Posterior cingulate gyrus (tissue), 11 donors: ENCODE measurements at places on chromosomes 4 and X.

DNA sequence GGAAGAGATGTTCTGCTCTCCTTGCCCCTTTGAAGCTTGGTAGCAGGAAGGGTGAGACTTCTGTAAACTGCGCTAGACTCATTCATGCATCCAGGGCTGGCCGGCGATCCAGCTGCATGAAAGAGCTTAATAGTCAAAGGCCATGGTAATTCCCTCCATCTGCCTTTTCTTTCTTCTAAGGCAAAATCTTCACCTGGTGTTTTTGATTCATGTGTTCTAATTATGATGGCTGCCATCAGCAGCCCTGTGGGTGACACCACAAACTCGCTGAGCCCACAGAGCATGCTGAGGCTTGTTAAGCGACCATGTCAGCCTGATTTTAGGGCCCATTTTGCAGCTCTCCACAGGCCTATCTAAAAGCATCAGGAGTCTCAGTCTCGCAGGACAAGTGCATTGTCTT, 450.1 kb upstream of the TENM3 start:
- DNase-seq = no peak

DNA sequence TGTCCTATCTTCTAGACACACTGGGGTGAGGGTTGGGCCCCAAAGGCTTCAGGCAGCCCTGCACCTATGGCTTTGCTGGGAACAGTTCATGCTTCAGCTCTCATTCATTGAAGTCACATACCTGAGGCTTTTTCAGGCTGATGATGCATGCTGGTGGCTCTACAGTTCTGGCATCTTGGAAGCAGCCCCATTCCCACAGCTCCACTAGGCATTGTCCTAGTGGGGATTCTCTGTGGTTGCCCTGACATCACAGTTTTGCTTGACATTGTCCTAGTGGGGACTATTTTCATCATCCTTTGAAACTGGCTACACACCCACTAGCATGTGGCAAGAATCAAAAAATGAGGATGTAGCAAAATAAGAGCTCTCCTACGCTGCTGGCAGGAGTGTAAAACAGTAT, 37.7 kb upstream of the C4orf17 start:
- DNase-seq = no peak

GRCh38 chr4:184745831-184746795, 12.2 kb upstream of the CENPU start:
- DNase-seq = peak; percentile 93

- DNase-seq = no peak
Observed at GRCh38 chrX:71454222-71454621, 78.7 kb upstream of the OGT start.

DNA sequence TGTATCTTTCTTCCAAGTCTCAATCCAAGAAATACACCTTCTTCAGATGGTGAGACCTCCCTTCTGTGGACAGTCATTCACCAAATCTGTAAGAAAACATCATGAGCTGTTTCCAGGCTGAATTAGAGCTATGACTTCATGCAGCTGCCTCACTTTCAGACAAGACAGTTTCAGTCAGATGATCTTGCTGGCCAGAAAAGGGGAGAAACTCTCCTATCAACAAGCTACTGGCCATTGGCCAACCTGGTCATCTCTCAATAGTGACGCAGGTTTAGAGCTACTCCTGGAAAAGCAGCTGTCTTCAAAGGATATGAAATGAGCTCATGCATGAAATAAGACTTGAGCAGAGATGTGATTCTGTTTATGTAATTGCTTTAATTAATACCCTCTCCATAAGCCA, 69.6 kb upstream of the NDP start:
- no peak for DNase-seq

GRCh38 chr4:5952975-5953951, 60.4 kb upstream of the CRMP1 start:
- DNase-seq = no peak

GRCh38 chr4:128711361-128711760, 98.1 kb upstream of the JADE1 start:
- DNase-seq = no peak

- DNase-seq = no peak
Observed at GRCh38 chrX:123331349-123331748, 147.3 kb downstream of the GRIA3 start.

GRCh38 chrX:15694941-15695451, 30.4 kb upstream of the CLTRN start:
- no peak for DNase-seq

DNA sequence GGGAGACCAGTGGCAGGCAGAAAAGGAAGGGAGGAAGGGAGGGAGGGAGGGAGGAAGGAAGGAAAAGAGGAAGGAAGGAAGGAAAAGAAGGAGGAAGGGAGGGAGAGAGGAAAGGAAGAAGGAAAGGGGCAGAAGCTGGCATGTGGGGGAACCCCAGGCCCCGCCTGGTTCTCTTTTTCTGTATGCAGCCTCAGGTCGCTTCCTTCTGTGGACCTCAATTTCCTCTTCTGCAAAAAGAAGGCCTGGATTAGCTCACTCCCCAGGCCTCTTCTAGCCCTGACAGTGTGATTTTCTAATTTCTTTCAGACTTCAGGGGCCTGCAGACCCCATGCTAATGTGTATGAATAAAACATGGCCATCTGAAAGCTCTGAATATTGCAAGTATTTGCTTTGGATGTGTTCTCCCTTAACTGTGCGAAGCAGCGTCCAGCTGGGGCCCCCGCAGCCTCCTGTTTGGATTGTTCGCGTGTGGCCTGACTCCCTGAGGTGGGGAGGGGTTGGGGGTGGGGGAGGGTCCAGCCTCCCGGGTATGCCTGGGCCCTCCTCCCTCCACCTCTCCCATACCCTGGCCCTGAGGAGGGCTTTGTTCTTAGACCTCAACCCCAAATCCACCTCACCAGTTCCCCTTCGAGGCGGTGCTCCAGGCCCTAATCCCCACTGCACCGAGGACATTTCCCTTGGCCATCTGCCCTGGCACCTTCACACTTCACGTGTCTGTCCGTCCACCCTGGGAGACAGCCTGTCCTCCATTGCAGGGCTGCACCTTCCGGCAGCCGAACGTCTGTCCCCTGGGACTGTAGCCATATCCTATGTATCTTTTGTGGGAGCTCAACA, 199.9 kb upstream of the ATP6AP2 start:
- no peak for DNase-seq

- DNase-seq = no peak
Observed at GRCh38 chrX:37364666-37365065, 15.5 kb downstream of the PRRG1 start.

- DNase-seq = no peak
Observed at GRCh38 chr4:149370785-149371420, 444.7 kb downstream of the IQCM start.

DNA sequence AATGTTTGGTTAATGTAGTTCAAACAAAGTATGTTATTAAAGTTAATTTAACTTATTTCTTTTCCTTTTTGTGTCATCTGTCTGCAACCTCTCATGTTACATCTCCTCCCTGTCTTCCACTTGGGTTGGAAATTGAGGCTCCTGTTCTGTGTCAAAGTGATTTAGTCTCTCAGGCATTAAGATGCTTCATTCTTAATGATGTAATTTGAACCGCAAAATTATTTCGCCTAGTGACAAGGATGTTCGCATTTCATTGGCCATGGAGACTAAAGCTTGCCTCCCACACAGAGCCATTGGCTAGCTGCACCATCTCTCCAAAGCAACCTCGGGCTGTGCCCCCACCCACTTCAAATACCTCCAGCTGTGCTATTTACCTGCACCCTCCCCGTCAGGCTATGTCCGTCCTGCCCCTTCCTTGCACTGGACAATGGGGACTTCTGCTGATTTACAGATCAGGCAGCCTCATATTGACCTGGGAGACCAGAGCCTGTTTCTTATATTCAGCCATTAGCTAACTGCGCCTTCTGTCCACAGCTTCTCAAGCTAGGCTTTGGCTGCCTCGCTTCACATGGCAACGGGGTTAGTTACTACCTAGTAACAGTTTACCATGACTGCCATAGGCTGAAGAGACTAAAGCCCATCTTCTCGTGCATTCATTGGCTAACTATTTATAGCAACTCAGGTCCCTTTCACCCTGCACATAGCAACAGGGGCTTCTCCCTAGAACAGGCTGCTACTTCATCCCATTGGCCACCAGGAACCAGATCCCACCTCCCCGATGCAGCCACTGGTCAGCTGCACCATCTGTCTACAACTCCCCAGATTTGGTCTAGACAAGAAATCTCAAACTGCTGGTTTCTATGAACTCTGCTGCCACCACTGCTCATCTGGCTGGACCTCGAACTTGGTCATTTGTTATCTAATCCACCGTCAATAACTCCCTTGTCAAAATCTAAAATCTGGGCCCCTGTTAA, 8.6 kb upstream of the ZNF157 start:
- peak; percentile 96 for DNase-seq
